ENCODE measurements at places on chromosomes 5 and 9.

- DNase-seq, result no peak
Observed at GRCh38 chr9:109369285-109369684, 48.4 kb upstream of the EPB41L4B start.

- no peak for DNase-seq
Observed at GRCh38 chr5:139131465-139131864, 66.7 kb downstream of the SIL1 start.

GRCh38 chr5:172972552-172972951 is 11.0 kb upstream of the ATP6V0E1 start:
- DNase-seq, result no peak

GRCh38 chr9:129441852-129442251 is 179.0 kb downstream of the C9orf50 start:
- DNase-seq, result no peak

DNA sequence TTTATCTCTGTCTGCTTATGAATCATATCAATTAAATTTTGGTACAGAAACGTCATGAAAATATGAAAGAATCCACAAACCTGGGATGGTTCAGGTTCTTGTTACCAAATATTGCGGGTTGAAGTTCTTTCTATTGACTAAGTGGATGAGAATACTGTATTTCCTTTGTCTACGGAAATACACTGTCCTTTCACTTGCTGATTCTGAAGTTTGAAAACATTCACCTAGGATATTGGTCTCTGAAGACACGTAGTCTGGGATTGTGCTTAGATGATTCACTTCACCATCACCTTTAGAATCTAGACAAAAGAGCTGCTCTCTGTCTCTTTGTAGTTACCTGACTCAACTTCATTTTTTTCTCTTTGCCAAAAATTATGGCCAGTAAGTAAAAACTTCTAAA is 222.4 kb downstream of the FBN2 start:
- DNase-seq, result no peak

- no peak for DNase-seq
Observed at GRCh38 chr5:31052937-31053658, 140.4 kb upstream of the CDH6 start.

DNA sequence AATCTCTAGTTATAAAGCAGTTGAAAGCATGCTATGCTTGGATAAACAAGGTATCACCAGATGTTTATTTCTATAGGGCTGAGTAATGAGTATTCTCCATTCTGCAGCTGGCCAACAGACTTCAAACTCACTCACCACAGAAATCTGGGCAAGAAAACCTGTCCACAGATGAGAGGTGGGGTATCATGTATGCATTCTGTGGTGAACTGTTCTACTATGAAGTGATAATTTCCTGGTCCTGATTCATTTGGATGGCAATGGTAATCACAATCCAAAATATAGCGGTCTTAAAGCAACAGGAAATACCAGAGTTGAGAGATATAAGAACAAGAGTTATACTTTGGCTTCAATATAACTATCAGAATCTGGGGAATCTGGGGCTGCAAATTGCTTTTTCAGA is 65.9 kb upstream of the EFNA5 start:
- no peak for DNase-seq

DNA sequence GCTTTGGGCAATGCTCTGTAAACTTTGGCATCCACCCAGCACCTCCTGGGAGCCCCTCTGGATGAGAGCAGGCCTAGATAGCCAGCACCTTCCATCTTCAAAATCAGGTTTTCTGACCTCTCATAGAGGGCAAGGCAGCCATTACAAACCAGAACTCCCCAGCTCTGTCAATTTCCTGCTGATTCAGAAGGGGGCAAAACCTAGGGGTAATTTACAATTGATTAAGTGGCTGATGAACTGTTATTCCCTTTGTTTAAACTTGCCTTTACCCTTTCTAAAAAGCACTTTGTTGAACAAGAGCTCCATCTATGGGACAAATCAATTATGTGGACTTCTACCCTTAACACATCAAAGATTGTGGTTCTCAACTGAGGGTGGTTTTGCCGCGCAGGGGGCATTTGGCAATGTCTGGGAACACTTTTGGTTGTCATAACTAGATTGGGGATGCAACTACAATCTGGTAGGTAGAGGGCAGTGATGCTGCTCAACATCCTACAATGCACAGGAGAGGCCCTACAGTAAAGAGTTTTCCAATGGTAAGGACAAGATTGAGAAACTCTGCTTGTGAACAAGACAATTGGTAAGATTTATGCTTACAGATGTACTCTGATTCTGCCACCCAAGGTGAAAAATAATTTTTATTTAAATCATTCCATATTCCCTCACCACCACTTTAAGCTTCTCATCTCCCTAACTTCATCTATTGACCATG is 184.1 kb downstream of the MARCHF11 start:
- no peak for DNase-seq

- DNase-seq, result no peak
Observed at GRCh38 chr9:77943057-77943456, 88.6 kb downstream of the GNAQ start.

- DNase-seq, result no peak
Observed at GRCh38 chr5:154202379-154203260, 12.1 kb downstream of the GALNT10 start.

DNA sequence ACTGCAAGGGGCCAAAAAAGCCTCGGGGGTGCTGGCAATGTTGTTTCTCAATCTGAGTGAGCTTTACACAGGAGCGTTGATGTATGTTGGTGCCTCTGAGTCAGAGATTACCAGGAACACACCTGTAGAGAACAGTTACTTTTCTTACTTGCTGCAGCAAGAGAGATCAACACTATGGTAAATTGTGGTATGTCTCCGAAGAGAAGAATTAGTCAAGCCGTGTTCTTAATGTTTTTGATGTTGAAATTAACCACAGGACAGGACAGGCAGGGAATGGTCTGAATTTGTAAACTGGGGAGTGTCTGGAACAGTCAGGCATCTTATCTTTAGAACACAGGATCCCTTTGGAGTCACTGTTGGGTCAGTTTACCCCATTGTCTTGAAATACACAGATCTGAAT is 285.7 kb downstream of the DNAH5 start:
- DNase-seq, result no peak

DNA sequence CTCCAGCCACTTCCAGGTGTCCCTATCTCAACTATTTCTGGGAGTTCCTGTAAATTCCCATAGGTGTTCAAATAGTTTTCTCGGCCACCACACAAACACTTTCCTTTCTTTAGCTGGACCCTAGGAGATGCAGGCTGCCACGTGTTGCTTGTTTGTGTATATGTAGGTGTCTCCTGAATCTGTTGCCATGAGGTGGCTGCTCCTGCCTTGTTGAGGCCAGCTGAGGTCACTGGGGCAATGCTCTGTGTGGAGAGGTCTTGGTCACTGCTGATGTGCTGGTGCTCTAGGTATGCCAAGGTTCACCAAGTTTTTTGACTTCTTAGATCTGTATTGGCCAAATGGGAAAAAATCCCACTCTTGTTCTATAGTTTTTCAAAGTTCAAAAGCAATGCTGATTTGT is 132.5 kb upstream of the CHD1 start:
- DNase-seq, result no peak

DNA sequence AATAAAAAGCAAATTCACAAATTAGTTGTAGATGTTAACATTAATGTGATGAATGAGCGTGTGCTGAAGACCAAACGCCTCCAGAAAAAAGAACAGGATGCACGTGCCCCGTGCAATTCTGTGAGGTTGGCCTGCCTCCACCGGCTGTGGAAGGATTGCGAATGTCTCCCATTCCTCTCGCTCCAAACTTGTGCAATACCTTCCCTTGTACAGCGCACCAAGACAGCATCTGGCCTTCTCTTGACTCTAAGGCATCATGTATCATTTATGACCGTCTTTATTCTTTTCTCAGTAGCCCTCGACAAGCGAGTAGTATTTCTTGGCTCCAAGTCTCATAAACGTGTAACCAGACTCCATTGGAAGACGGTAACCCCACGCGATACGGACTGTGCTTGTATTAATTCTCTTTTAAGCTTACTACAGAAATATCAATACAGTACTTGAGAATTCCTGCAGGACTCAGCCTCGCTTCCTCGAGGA is 1.5 kb upstream of the TESK1 start:
- no peak for DNase-seq

- DNase-seq, result no peak
Observed at GRCh38 chr9:119873877-119874276, 504.6 kb upstream of the BRINP1 start.

GRCh38 chr5:107505763-107506534 is 164.8 kb downstream of the EFNA5 start:
- no peak for DNase-seq

GRCh38 chr9:32906213-32906612 is 95.2 kb downstream of the APTX start:
- no peak for DNase-seq

DNA sequence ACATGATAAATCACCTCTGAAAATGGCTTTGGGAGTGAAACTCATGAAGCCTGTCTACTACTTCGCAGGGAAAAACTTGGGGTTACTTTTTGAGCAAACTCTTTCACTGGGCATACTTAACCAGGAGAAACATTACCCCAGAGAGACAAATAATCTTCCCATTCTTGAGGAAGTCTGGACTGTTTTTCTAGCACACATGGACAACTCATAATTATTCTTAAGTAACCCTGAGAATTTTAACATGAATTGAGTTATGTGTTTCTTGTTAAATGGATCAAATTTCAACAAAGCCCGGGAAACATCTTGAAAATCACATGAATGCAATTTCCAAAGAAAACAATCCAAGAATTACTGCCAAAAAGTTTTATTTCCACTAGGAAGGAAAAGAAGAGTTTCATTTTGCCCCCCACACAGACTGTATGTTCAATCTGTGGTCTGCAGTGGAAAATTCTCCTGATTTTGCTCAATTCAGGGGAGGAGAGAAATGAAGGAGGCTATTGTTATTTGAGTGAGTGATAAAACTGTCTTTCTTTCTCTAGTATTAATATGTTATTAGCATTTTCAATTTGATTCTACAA is 564.8 kb upstream of the CLINT1 start:
- DNase-seq, result no peak

DNA sequence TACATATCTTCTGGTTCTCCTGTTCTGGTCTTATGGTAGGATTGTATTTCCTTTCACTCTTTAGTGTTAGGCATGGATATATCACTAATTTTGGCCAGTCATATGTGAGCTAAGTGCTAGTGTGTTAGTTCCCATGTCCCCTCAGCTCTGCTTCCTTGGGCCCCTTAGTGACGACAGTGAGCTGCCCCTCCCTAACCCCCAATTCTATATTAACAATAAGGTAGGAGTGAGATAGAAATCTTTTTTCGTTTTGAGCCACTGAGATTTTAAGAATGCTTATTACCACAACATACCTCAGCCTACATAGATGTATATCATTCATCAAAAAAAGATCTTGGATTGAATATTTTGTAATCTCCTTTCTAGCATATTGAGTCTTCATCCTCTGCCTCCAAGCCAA is 100.5 kb downstream of the PARP8 start:
- DNase-seq, result no peak

DNA sequence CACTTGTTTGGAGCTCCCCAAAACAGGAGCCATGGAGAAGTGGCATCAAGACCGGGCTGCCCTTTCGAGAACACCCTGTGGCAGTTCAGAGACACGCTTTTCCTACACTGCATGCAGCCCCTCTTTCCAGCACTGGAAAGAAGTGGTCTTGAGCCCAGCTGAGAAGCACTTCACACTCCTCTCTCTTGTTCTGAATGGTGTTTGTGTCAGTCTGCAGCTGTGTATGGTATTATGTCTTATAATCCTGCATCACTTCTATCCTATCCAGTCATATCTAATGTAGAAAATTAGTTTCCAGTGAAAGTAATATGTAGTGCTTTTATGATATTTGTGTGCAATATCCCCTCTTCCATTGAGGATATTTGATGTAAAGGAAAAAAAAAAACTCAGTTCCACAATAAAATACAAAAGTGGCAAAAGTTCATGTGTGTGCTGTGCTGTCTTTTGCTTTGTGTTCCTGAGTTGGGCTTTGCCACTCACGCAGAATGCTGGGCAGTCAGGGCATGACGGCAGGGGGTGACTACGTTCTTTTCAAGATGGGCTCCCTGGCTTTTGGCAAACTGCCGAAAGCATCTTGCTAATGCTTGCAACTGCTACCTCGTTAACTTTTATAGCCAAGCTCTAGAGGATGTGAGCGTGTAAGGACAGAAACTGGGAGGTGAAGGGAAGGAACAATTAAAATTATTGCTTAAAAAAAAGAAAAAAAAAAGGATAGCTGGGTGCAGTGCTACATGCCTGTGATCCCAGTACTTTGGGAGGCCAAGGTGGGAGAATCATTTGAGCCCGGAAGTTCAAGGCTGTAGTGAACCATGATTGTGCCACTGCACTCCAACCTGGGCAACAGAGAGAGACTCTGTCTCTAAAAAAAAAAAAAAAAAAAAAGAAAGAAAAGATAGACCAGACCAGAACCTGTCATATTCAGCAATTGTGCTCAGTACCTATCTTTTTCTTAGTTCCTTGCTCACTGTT is 102.2 kb downstream of the MAP1B start:
- no peak for DNase-seq

DNA sequence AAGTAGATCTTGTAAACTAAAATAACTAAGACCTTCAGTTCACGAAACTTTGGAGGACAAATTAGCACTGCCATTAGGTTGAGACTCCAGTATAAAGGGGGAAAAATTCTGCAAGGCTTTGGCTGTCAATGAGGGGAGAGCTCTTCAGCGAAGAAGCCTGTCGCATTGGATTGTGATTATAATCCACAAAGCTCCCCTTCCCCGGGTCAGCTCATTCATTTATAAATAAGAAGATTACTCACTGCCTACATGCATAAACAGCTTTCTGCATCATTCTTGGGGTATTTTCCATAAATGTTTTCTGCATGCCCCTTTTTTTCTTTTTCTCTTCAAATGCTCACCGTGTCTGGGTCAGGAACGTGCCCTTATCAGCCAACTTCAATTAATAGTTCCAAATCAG is 196.7 kb downstream of the EBF1 start:
- DNase-seq, result no peak

- no peak for DNase-seq
Observed at GRCh38 chr5:178496214-178496613, 94.0 kb downstream of the COL23A1 start.
